Cardiac ventricle fibroblast (primary cell): ENCODE measurements at places on chromosomes 5 and 9. TPM values are rescaled to one million over a fixed set of nuclear protein-coding genes. Genes with fewer than 3 reads are reported as not detected.

Gene CDX1
- total RNA-seq = not detected in 2 replicates

Gene PCDHGA12
- 41.9 and 43.9 TPM in 2 replicates for total RNA-seq

Gene BASP1
- total RNA-seq = 83.3 and 84.3 TPM in 2 replicates

Gene RMRP
- 5,423 and 6,533 TPM in 2 replicates for total RNA-seq

Gene MYMK
- not detected in 2 replicates for total RNA-seq

Gene ZNF346
- total RNA-seq = 9.1 and 10.9 TPM in 2 replicates

Gene AGXT2
- total RNA-seq = not detected in 2 replicates

Gene ANKRD31
- total RNA-seq = under 0.01 and 0.05 TPM in 2 replicates

Gene PCDHGB4
- total RNA-seq = 14.1 and 14.6 TPM in 2 replicates
